Neural progenitor cell (in vitro differentiated cells): ENCODE measurements at places on chromosomes 7 and 10. TPM values are rescaled to one million over a fixed set of nuclear protein-coding genes. Genes with fewer than 3 reads are reported as not detected.

MTPN gene
- 113 and 170 TPM in 2 replicates for total RNA-seq

TMEM139 gene
- total RNA-seq: 0.94 and 5.4 TPM in 2 replicates

ANKRD16 gene
- total RNA-seq: 5.9 and 18.1 TPM in 2 replicates

CELF2 gene
- total RNA-seq: 31.6 and 33.8 TPM in 2 replicates

- H3K27ac ChIP-seq: no peak overlapping the region
- no peak for DNase-seq
- no peak overlapping the region for H3K4me3 ChIP-seq
- H3K36me3 ChIP-seq: no peaks in the 10 kb centered on the region
- no peaks in the 10 kb centered on the region for H3K27me3 ChIP-seq
- H3K4me1 ChIP-seq: no peaks in the 10 kb centered on the region
These were observed 184.2 kb upstream of the BET1 start for GRCh38 chr7:94188350-94188749.

- no peaks in the 10 kb centered on the region for H3K36me3 ChIP-seq
- H3K27ac ChIP-seq: no peak overlapping the region
- peak; percentile 37 for DNase-seq
- H3K27me3 ChIP-seq: no peaks in the 10 kb centered on the region
- H3K4me3 ChIP-seq: no peak overlapping the region
These were observed 91.3 kb downstream of the PARD3 start for GRCh38 chr10:34723750-34724149.

DNA sequence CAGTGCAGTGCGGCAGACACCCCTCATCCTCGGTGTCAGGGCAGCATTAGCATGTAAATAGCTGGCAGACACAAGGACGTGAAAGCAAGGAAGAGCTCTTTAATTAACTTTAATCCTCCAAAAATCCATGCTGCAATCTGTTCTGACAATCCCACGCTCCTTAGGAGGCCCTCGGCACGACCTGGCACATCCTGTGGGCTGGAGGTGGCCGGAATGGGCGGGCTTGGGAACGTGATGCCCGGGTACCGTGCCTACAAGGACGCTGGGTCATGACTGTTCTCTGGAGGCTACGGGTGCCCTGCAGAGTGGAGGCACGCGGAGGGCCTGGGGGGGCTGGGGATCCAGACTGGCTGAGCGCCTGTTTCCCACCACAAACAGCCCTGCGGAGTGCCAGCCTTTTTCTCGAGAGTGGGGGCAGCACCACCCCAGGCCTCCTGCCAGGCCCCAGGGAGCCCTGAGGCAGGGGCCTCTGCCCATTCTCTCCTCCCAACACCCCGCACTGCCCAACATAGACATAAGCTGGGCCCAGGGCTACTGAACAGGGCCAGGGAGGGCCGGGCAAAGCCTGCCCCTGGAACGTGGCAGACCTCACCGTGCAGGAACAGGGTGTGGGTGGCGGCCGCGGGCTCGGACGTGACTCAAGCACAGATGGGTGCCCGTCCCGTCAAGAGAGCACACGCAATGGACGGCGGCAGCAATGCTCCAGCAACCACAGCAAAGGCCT is 189.3 kb downstream of the MAD1L1 start:
- no peak overlapping the region for H3K27ac ChIP-seq
- H3K36me3 ChIP-seq: peaks cover 5% of the 10 kb centered on the region
- H3K4me3 ChIP-seq: no peak overlapping the region
- H3K4me1 ChIP-seq: peaks cover 10% of the 10 kb centered on the region
- no peaks in the 10 kb centered on the region for H3K27me3 ChIP-seq
- peak; percentile 31 for DNase-seq

- H3K4me1 ChIP-seq: no peaks in the 10 kb centered on the region
- no peak for DNase-seq
- no peak overlapping the region for H3K4me3 ChIP-seq
- H3K27ac ChIP-seq: no peak overlapping the region
- H3K36me3 ChIP-seq: no peaks in the 10 kb centered on the region
These were observed 96.7 kb downstream of the SEMA3D start for GRCh38 chr7:85090143-85090542.

DNA sequence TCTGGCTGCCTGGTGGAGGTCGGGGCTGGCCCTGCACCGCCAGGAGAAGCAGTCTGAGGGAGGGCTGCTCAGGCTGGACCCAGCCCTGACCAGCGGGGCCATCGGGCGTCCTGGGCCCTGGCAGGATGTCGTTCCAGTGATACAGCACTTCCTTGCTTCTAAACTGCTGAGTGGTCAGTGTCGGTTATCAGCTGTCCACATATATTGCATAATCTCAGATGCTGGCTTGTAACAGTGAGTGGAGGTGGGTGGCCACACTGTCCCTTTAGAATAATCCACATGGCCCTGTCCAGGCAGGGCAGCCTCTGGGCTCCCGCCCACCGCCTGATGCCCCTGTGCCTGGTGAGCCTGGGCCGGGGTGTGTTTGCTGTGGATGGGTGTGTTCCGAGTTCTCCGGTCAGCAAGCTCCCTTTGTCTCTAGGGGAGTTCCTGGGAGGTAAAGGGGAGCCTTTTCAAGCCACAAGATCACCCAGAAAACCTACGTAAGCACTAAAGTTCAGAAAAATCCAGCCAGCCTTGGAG is 86.1 kb downstream of the LHPP start:
- H3K36me3 ChIP-seq: no peaks in the 10 kb centered on the region
- no peak overlapping the region for H3K4me3 ChIP-seq

- H3K4me1 ChIP-seq: no peaks in the 10 kb centered on the region
- DNase-seq: peak; percentile 44
- H3K36me3 ChIP-seq: no peaks in the 10 kb centered on the region
- no peak overlapping the region for H3K27ac ChIP-seq
- H3K27me3 ChIP-seq: no peaks in the 10 kb centered on the region
These were observed 485.6 kb upstream of the GRM3 start for GRCh38 chr7:86158111-86158510.

DNA sequence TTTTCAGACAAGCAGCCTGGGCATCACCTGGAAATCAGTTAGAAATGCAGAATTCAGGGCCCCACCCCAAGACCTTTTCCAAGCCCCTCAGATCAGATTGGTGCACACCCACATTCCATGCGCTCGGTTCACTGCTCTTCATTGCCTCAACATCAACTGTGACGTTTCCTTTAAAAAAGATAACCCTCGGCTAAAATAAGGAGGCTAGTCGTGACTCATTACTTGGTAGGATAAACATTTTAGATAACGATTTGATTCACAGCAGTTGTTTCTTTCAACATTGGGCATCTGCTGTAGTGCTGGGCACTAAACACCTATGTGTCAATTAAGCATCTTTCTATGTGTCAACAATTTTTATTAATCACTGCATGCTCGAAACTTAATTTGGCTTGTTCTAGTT is 191.1 kb upstream of the LRGUK start:
- no peaks in the 10 kb centered on the region for H3K36me3 ChIP-seq

DNA sequence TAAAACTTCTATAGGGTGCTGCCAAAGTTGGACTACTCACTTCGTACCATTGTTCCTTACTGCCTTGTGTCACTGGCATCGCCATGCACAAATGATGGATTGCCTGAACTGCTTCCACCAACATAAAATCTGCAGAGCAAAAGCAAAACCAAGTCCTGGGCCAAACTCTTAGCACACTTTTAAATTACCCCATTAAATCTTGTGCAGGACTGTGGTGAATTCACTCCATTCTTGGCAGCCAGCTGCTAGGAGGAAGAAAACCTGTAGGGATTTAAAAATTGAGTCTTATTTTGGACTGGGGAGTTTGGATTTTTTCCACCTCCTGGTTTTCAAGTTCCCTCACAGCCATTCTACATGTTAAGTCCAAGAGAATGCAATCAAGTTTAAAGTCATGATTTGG is 646.9 kb downstream of the SORCS3 start:
- no peak overlapping the region for H3K4me3 ChIP-seq
- H3K4me1 ChIP-seq: peaks cover 8% of the 10 kb centered on the region
- no peaks in the 10 kb centered on the region for H3K36me3 ChIP-seq
- no peak overlapping the region for H3K27ac ChIP-seq
- no peaks in the 10 kb centered on the region for H3K27me3 ChIP-seq

DNA sequence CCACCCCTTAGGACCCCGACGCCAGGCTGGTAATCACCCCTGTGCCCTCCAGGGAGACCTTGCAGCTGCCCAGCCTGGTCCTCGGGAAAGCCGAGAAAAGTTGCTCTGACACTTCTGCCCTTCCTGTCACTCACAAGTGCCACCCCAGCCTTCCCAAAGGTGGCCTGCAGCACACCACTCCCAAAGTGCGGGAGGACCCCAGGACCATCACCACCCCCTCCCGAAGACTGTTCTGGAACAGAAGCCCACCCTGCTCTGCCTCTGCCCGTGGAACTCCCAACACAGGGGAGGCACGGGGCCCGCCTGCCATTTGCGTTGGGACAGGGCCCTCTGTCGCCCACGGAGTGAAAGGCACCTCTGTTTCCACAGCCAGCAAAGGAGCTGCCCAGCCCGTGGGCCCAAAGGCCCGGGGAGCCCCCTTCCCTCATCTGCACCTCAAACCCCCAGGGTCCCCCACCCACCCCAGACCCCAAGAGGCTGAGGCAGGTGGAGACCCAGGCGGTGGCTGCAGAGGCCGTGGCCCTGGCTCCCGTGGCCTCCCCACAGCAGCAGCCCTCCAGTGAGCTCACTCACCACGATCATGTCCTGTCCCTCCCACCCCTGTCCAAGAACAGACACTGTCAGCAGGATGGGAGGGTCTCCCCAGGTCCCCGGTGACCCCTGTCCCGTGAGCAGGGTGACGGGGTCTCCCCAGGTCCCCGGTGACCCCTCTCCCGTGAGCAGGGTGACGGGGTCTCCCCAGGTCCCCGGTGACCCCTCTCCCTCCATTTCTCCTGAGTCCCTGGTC is 47.8 kb upstream of the PPP2R2D start:
- no peak overlapping the region for H3K4me3 ChIP-seq
- no peak overlapping the region for H3K27ac ChIP-seq
- H3K36me3 ChIP-seq: no peaks in the 10 kb centered on the region
- no peak for DNase-seq
- H3K4me1 ChIP-seq: no peaks in the 10 kb centered on the region
- no peaks in the 10 kb centered on the region for H3K27me3 ChIP-seq

GRCh38 chr10:119608316-119609155 is 11.8 kb upstream of the TIAL1 start:
- H3K27ac ChIP-seq: no peak overlapping the region
- DNase-seq: peak; percentile 63
- H3K4me1 ChIP-seq: no peaks in the 10 kb centered on the region

DNA sequence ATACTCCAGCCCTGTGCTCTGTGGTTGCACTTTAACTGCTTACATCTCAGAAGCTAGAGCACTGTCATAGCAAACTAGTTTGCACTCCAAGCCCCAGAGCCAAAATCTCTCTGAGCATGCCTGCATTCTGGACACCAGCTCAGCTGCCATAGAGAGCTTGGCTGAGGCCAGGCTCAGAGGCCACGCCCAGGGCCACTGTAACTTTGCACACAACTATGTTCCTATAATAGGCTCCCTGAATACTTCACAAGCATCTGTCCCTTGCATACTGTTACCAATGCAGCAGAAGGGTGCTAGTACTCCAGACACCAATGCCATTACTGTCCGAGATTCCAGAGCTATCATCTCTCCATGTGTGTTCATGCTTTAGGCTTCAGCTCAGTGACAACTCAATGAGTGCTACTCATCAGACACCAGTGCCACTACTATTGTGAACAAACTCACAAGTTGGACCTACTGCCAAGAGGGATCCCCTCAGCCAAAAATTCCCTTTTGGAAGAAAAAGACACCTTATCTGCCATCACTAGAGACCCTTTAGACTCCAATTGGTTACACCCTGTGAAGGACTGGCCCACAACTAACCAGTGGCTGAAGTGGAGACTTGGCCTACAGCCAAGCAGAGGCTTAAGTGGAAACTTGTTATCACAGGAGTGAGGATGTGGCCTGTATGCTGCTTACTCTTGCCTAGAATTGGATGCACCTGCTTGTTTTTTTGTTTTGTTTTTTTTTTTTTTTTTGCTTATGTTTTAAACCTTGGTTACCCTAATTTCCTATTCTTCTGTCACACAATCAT is 211.6 kb upstream of the MAGI2 start:
- no peak overlapping the region for H3K4me3 ChIP-seq
- no peaks in the 10 kb centered on the region for H3K4me1 ChIP-seq
- no peaks in the 10 kb centered on the region for H3K36me3 ChIP-seq
- H3K27me3 ChIP-seq: no peaks in the 10 kb centered on the region
- no peak for DNase-seq
- no peak overlapping the region for H3K27ac ChIP-seq

DNA sequence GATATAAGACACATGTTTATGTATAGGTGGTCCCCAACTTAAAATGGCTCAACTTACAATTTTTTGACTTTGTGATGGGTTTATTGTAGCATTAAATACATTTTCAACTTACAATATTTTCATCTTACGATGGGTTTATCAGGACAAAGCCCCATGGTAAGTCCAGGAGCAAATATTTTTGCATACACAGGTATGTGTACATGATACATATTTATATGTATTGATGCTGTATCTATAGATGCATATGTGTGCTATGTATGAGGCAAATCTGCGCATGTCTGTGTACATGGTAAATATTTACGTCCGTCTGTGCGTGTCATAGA is 664 bp upstream of the UBE3C start:
- H3K4me3 ChIP-seq: peak overlapping the region; percentile 87
- no peak overlapping the region for H3K27ac ChIP-seq
- H3K36me3 ChIP-seq: no peaks in the 10 kb centered on the region
- DNase-seq: no peak
- peaks cover 14% of the 10 kb centered on the region for H3K4me1 ChIP-seq

DNA sequence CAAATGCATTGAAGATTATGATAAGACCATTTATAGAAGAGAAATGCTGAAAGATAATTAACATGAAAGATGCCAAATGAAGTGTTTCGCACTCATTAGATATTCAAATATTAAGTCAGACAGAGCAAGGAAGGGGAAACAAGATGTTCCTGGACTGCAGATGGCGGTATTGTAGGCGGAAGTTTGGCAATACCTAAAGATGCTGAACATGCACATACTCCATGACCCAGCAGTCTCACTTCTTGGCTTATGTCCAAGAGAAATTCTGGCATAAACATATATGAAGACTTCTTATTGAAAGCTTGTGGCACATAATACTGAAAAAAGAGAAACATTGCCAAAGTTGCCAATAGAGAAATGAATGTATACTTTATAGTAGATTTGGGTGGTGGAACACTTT is 325.4 kb upstream of the SEMA3C start:
- no peak for DNase-seq
- no peaks in the 10 kb centered on the region for H3K27me3 ChIP-seq
- no peak overlapping the region for H3K4me3 ChIP-seq
- H3K36me3 ChIP-seq: no peaks in the 10 kb centered on the region

GRCh38 chr7:80231707-80232106 is 97.1 kb downstream of the GNAI1 start:
- no peak for DNase-seq
- no peak overlapping the region for H3K27ac ChIP-seq
- H3K36me3 ChIP-seq: no peaks in the 10 kb centered on the region
- H3K4me1 ChIP-seq: no peaks in the 10 kb centered on the region

DNA sequence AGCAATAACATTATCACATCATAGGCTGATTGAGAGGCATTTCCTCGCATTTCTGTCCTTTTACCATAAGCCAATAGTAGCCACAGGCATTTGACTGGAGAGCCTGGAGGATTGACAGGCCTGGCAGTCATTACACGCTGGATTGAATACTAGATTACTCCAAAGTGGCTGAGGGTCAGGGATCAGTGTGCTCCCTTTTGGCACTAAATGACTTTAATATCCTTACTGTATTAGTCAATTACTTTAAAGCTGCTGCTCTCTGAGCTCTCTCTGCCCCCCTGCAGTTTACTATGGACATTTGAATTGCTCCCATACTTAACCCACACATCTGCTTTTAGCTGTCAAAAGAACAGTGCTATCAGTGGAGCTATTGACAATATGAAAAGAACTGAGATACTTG is 302.0 kb downstream of the TFEC start:
- DNase-seq: peak; percentile 73
- H3K36me3 ChIP-seq: no peaks in the 10 kb centered on the region
- H3K27ac ChIP-seq: no peak overlapping the region
- no peak overlapping the region for H3K4me3 ChIP-seq
- H3K27me3 ChIP-seq: peaks cover 43% of the 10 kb centered on the region
- peaks cover 7% of the 10 kb centered on the region for H3K4me1 ChIP-seq

- H3K27ac ChIP-seq: no peak overlapping the region
- no peaks in the 10 kb centered on the region for H3K27me3 ChIP-seq
- H3K36me3 ChIP-seq: no peaks in the 10 kb centered on the region
- H3K4me3 ChIP-seq: no peak overlapping the region
These were observed 10.5 kb upstream of the PAX4 start for GRCh38 chr7:127628445-127628844.
